Hepatocyte (in vitro differentiated cells): ENCODE measurements at places on chromosomes 2 and 18. TPM values are rescaled to one million over a fixed set of nuclear protein-coding genes. Genes with fewer than 3 reads are reported as not detected.
A peak's percentile ranks its signal among the peaks of the same experiment; 100 is the strongest.

Gene GPR39
- 14.5 and 23.3 TPM in 2 replicates for total RNA-seq

Gene ANKRD62
- not detected in 2 replicates for total RNA-seq

Gene RAB12
- total RNA-seq: 28.6 and 33.2 TPM in 2 replicates

Gene RAPGEF4
- total RNA-seq: 1.9 and 2.0 TPM in 2 replicates

Gene LIMS4
- total RNA-seq: 0.90 and 3.0 TPM in 2 replicates

Gene PCARE
- 0.04 and 2.2 TPM in 2 replicates for total RNA-seq

Gene UGT1A10
- not detected in 2 replicates for total RNA-seq

Gene TPO
- total RNA-seq: not detected in 2 replicates

Gene METTL21A
- total RNA-seq: 34.6 and 37.4 TPM in 2 replicates

Gene PTH2R
- total RNA-seq: not detected in 2 replicates

Gene MBOAT2
- 14.1 and 35.2 TPM in 2 replicates for total RNA-seq

Gene ANKRD30BL
- not detected in 2 replicates for total RNA-seq

Gene CFC1
- total RNA-seq: 12.4 and 15.1 TPM in 2 replicates

Gene GCFC2
- total RNA-seq: 27.6 and 28.8 TPM in 2 replicates

Gene CXXC1
- 33.3 and 52.7 TPM in 2 replicates for total RNA-seq

Gene TXNL4A
- 54.2 and 71.9 TPM in 2 replicates for total RNA-seq

Gene MTLN
- 20.2 and 42.1 TPM in 2 replicates for total RNA-seq

- DNase-seq: no peak
Observed at GRCh38 chr2:159850789-159851188, 52.8 kb upstream of the CD302 start.

GRCh38 chr2:136185981-136186776 lies 68.2 kb upstream of the CXCR4 start:
- no peak for DNase-seq

GRCh38 chr18:70382017-70382416 lies 93.2 kb downstream of the SOCS6 start:
- no peak for DNase-seq

DNA sequence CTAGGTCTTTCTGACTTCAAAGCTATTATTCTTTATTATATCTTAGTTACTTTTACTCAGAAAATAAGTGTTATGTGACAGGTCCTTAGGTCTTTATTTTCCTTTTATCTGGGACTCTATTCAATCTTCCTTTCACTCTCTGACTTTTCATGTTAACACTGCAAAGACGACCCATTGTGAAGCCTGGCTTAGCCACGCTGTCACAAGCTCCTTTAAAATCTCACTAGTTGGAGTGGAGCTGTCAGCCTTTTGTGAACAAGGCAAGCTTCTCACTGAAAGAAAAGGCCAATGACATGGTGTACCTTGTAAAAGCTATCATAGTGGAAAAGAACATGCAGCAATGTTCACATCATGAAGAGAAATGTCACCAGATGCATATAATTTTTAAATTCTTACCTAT lies 1130.7 kb upstream of the FAM98A start:
- no peak for DNase-seq

DNA sequence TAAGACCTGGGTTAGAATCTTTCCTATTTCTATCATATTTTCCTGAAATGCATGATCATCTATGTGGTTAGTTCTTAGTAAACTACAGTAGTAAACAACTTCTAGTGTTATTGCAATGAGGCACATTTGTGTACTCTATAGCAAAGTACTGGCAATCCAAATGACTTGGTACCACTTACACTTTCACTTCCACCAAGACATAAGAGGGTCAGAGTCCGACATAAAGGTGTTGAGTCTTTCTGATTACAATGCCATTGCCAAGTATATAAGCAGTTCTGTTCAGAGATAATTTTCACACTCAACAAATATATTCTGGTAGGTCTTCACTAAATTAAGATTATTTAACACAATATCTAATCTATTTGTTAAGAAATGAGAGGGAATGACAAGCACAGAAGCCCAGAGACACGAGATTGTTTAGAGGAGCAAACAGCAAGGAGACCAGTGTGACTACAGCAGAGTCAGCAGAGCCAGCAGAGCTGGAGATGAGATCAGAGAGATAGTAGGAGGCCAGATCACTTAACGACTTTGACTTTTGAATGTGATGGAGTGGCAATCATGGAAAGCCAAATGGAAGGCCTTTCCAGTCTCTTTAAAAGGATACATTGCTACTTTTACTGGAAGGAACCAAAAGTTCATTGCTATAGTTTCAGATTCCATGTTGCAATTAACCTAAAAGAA lies 27.5 kb downstream of the SOS1 start:
- DNase-seq: no peak

- DNase-seq: no peak
Observed at GRCh38 chr2:42607101-42607637, 38.7 kb downstream of the MTA3 start.

- no peak for DNase-seq
Observed at GRCh38 chr2:83142934-83143333, 1316.1 kb downstream of the SUCLG1 start.

GRCh38 chr2:128876986-128877983 lies 558.6 kb upstream of the HS6ST1 start:
- DNase-seq: no peak

GRCh38 chr18:39434223-39434920 lies 1868.8 kb upstream of the CELF4 start:
- DNase-seq: no peak

DNA sequence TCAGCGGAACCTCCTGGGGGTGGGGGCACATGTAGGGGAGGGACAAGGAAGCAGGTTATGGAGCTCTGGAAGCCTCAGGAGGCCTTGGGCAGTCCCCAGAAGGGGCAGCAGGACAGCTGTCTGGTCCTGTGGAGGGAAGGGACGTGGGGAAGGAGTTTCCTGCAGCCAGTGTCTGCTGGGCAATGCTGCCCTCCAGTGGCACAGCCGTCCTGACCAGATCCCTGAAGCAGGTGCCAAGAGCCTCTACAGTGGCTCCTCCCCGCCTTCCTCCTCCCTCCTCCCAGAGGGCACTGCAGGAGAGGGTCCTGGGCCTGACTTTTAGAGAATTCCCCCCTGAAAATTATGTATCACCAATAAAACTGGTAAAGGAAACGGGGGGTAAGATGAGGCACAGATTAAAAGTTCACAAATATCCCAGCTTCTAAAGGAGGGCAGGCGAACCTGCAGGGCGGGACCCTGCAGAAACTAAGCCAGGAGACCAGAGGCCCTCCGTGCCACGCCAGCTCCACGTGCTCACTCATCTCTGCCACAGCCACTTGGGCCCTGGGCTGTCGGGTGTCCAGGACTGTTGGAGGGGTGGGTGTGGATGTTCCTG lies 258.5 kb downstream of the TWIST2 start:
- DNase-seq: peak; percentile 69

DNA sequence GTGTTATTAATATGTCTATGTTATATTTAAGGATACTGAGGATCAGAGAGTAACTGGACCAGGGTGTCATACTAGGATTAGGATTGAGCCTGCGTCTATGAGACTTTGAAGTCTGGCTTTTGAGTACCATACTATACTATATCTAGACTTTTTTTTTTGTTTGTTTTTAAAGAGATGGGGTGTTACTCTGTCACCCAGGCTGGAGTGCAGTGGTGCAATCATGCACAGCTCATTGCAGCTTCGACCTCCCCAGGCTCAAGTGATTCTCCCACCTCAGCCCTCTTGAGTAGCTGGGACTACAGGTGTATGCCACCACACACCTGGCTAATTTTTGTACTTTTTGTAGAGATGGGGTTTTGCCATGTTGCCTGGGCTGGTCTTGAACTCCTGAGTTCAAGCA lies 66.2 kb upstream of the MAP4K3 start:
- no peak for DNase-seq

GRCh38 chr2:176293334-176293733 lies 24.1 kb downstream of the MTX2 start:
- no peak for DNase-seq

GRCh38 chr2:105725388-105725787 lies 19.3 kb upstream of the NCK2 start:
- no peak for DNase-seq

GRCh38 chr2:222722327-222722946 lies 51.0 kb downstream of the MOGAT1 start:
- DNase-seq: no peak

DNA sequence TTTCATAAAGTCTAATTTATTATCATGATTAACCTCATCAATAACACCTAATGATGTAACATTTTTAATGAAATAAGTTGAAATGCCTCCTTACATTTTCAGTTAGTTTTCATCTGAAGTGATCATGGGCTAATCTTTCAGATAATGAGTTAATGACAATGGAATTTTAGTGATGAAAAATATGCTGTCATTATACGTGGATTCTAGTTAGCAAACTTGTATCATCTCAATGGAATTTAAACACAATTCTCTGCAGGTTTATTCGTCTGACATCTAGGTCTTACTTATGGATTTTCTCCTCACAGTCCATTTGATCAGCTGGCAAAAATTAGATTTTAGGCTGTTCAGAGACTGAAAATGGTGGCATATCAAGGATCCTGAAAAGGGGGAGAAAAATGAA lies 885.0 kb downstream of the SLC4A3 start:
- no peak for DNase-seq

GRCh38 chr18:50726960-50727589 lies 92.7 kb downstream of the MRO start:
- DNase-seq: no peak

GRCh38 chr2:207394203-207394781 lies 135.5 kb upstream of the CREB1 start:
- DNase-seq: no peak

DNA sequence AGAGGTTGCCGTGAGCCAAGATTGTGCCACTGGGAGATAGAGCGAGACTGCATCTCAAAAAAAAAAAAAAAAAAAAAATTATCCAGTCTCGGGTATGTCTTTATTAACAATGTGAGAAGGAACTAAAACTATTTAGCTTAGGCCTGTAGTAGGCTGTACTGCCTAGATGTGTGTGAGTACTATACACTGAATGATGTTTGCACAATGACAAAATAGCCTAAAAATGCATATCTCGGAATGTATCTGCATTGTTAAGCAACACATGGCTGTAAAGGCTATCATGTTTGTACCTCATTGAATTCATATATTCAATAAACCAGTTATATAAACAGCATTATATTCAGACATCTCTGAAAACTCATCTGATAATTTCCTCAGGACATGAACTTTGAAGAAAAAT lies 191.2 kb upstream of the SESTD1 start:
- no peak for DNase-seq

DNA sequence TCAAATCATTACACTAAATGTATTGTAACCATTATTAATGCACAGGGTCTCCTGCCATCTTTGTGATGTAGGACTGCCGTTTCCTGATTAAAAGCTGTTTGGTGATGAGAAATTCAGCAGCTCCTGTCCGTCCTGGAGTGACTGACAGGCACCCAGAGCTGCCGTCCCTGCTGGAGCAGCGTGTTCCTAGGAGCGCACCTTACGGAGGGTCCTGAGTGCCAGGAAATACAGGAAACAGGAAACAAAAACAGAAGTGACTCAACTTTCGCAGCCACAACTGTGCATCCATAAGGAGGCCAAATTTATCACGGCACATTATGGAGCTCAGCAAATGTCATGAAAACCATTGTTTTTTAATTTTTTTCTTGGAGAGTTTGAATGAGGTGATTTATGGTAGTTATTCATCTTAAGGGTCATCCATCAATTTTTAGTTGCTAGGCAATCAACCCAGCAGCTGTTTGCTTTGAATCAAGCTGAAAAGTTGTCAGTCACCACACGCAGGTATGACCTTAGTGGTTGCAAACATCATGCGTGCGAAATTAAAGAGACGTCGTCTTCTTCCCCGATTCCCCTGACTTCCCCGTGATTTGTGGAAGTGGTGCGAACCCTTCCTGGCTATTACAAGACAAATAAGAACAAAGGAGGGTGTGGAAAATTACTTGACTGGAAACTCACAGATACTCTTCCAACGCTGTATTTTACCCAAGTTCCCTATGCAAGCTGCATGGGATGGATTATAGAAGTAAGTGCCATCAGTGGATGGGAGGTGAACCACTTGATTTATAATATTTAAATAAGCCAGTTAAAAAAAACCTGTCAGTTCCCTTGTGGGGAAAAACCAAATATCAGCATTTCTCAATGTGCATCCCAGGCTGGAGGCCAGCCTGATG lies 19.8 kb downstream of the TSHZ1 start:
- no peak for DNase-seq

DNA sequence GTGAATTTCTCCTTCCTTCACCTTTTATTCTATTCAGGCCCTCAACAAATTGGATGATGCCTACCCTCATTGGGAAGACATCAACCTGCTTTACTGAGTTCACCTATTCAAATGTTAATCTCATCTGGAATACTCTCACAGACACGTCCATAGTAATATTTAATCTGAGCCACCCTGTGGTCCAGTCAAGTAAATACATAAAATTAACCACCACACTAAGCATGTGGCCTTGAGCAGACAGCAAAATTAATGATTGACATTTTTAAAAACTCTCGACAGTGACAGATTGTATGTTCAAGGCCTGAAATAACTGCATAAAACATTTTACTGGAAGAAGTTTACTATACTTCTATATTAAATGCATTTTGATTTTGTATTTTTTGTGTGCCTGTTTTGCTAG lies 540.6 kb upstream of the GCFC2 start:
- no peak for DNase-seq

GRCh38 chr18:22728481-22729105 lies 204.5 kb upstream of the RBBP8 start:
- no peak for DNase-seq

GRCh38 chr2:45083175-45083574 lies 73.9 kb upstream of the SIX2 start:
- no peak for DNase-seq

GRCh38 chr2:69253112-69253511 lies 133.9 kb downstream of the GFPT1 start:
- DNase-seq: no peak

- DNase-seq: no peak
Observed at GRCh38 chr2:204060841-204061240, 124.3 kb downstream of the ICOS start.

DNA sequence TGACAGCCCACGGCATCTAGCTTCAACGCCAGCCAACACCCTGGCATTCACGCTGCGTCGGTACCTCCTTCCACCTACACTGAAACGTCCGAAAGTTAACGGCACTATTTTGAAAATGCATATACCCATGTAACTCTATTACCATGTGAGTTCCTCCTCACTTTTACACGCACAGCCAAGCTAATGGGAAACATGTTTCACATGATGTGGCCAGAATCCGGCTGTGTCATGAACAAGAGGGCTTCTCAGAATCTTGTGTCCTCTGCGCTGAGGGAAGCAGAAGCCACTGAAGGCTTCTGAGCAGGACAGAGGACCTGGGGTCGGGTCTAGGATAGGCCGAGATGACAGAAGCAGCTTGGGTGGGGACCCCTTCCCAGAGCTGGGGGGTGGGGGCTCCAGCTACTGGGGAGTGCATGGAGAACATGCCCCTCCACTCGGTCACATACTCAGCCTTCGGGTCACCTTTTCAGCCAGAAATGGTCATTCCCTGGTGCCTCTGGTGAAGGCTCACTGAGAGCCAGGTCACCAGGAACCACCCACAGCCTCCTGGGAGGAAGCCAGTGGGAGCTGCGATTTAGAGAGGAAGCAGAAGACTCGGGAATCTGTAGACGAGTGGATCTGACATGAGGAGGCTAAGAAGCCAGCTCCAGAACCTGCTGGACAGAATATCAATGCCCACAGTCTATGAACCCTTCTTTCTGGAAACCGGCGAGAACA lies 41.5 kb downstream of the HDAC4 start:
- DNase-seq: no peak

DNA sequence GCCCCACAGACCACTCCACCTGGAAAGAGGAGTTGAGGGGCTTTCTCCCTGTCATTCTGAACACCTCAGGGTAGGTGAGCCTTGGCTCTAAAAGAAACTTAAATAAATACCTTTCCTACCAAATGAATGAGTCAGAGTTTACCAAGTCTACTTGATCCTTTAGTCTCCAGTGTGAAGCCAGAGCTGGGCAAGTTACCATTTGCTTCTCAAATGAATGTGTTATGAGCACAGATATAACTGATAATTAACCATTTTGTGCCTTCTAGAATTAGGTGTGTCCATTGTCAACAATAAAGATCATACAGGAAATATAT lies 347.7 kb downstream of the KIAA1328 start:
- DNase-seq: peak; percentile 9
